ENCODE measurements at places on chromosomes 6 and 20.

- no peak for DNase-seq
Measured at GRCh38 chr6:38316099-38316868, 323.4 kb downstream of the BTBD9 start.

GRCh38 chr6:56714982-56715456, 72.3 kb upstream of the DST start:
- no peak for DNase-seq

GRCh38 chr6:111973118-111973761, 80.7 kb upstream of the CCN6 start:
- DNase-seq: peak; percentile 23

- DNase-seq: no peak
Measured at GRCh38 chr6:76835293-76835692, 628.0 kb downstream of the HTR1B start.

- no peak for DNase-seq
Measured at GRCh38 chr6:4287811-4288244, 152.5 kb upstream of the ECI2 start.

DNA sequence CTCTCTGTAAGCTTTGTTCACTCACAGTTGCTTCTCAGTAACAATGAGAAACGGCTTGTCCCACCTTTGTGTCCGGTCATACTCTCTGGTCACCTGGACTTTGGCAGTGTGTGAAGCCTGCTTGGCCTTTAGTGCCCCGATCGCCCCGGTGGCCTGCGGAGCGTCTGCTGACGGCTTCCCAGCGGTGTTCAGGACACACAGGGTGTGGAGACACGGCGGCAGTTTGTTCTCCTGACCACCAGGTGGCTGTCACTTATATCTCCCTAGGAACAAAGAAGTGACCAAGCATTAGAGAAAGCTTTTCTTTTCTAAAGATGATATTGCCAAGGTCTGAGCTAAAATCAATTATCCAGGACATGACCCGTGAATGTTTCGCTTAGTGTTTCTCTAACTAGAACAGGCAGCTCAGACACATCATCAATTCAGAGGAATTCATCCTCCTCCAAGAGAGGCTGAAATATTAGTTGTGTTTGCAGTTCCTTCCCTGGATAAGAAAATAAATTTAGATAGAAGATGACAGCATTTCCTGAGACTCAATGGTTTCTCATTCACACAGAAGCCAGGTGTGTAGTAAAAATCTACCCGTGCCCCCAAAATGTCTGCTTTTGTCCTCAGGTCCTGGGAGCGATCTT, 167.4 kb upstream of the THBS2 start:
- DNase-seq: no peak

- no peak for DNase-seq
Measured at GRCh38 chr6:129516787-129517186, 193.2 kb downstream of the ARHGAP18 start.

DNA sequence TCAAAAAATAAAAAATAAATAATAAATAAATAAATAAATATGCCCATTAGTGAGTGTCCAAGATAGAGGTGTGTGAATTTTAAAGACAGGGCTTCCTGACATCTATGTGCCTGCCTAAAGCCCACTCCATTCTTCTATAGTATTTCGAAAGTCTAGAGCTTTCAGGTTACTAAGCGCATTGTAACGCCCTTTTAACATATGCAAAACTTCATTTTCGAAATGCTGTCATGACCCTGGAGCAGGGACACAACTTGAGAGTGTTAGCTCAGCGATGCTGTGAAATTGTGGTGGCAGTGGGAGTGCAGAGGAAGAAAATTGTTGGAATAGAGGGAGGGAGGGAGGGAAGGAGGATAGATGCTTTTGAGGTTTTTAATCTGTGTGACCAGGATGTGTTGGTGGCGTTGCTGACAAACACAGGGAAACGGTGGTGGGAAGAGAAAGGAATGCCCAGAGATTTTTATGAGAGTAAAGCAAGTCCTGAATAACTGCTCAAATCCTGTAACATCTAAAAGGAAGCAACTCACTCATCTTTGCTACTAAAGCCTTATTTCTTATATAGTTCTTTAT, 169.3 kb downstream of the ARID1B start:
- DNase-seq: no peak

- DNase-seq: no peak
Measured at GRCh38 chr6:56549014-56549413, 93.7 kb downstream of the DST start.

- no peak for DNase-seq
Measured at GRCh38 chr6:143410859-143411270, 39.6 kb downstream of the ADAT2 start.

DNA sequence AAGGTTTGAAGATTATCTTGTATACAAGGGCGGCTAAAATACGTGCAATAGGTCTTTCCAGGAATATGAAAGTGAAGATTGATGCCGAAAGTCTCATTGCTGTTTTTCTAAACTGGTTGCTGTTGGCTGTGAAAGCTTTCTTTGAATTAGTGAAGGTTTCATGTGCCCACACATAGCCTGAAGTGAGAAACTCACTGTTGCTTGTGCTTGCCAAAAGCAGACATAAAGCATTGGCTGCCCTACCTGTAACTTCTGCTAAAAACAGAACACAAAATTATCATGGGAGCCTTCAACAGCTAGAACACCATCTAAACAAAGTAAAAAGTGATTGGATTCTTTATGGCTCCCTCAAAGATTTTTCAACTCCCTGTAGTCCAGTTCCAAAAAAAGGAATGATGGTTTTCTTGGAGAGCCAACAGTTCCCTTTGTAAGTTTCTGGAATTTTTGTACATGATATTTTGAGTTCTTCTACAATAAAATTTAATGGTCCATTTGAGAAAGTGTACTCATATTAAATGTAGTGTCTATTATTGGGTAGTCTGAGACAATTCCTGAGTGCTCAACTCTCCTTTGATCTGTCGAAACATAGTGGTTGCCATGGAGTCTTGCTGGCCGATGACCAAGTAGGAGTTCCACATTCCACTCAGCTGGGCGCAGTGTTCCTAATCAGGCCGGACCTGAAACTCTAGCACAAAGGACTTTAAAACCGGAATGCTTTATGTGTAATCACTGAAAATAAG, 68.5 kb downstream of the PLEKHG1 start:
- DNase-seq: no peak

DNA sequence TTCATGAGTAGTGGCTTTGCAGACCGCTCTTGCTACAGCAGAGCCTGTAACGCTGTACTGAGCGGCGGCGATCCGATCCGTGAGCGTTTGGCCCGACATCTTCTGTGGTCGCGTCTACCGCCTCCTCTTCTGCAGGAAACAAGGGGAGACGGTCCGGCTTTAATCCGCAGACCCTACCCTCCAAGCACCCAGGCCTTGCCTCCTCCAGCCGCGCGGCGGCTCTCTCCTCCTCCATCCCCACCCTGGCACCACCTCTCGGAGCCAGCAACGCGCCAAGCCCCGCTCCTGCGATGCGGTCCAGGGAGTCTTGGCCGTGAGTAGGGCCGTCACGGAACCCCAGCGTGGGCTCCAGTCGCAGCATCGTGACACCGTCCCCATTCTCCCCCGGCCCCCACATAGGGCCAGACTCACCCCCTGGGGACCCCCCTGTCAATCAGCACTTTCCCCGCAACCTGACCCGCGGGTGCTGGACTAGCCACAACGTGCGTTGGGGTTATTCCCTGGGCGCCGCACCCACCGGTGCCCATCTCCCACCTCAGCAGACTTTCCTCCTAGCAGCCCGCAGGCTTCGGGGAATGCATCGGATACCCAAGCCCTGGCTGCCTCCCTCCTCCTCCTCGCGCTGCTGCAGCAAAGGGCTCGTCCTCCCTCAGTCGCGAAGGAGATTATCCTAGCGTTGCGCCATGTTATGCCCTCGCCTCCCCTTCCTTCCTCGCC, 914 bp downstream of the SNAP91 start:
- no peak for DNase-seq

- DNase-seq: no peak
Measured at GRCh38 chr6:143401636-143402370, 48.7 kb downstream of the ADAT2 start.

DNA sequence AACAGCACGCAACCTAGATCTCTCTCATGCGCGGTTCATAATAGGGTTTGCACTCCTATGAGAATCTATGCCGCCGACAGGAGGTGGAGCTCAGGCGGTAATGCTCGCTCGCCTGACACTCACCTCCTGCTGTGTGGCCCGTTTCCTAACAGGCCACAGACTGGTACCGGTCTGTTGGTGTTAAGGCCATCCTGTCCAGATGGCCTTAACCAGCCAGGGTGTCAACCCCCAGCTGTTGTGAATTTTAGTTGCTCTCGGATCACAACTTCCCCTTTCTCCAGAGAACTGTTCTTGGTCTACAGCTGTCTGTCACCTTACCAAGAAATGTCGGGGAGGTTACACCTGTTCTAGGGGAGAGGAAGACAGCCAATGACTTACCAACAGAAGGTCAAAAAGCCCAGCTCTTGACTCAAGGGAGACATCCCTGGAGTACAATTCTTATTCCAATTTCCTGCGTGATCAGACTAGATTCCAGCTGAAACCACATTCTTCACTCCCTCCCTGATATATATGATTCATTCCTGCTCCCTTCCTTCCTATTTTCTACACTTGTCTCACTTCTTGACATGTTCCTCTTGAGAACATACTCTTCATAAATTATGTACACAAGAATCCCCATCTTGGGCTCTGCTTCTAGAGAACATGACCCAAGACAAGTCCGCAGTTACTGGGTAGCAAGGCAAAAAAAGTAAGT, 23.1 kb upstream of the DNAAF9 start:
- no peak for DNase-seq

DNA sequence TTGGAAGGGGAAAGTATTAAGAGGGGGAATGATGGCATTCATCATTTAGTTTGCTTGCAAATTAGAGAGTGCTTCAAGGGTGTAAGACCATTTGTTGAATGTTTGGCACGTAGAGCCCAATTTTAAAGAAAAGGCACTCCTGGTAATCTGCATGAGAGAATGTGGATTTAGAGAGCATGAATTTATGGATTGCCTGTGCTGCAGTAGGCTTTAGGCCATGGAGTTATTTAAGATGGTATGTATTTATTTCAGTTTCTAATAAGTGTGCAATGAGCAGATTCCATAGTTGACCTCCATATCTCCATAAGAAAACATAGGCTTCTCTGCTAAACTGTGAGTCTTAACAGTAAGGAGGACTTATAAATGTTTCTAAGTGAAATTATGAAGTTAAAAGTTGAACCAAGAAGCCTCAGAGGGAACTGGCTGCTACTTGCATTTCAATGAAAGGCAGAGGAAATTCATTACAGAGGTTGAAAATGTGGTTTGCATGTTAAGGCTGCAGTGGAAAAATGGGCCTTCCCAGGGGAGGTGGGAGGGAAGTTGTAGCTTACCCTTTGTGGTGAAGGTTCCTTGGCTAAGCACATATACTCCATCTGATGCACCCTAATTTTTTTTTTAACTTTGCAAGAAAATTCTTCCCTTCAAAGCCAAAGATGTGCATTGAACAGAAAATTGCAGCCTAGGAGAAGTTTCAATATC, 134.2 kb downstream of the CARMIL1 start:
- DNase-seq: no peak

DNA sequence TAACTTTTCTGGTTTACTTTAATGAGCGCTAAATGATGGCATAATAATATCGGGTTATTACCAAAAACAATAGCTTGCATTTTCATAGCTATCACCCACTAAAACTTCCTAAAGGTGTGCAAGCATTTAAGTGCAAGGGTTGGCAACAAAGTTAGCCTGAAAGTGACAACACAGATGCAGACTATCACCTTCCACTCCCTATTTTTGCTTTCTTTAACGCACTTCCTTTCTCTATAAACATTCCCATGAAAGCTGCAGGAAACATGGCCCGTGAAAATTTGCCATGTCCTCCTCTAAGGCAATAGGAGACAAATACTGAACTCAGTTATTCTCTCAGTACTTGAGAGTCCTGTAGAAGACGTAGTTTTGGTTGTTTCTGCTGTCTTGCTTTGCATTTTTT, 2.7 kb downstream of the MYCT1 start:
- no peak for DNase-seq

GRCh38 chr6:52983159-52983848, 11.8 kb downstream of the GSTA4 start:
- no peak for DNase-seq

GRCh38 chr6:56749632-56750151, 107.0 kb upstream of the DST start:
- no peak for DNase-seq

GRCh38 chr20:36279776-36280175, 26.4 kb upstream of the DLGAP4 start:
- no peak for DNase-seq

GRCh38 chr20:41329435-41330342, 10.9 kb upstream of the LPIN3 start:
- peak; percentile 43 for DNase-seq

- no peak for DNase-seq
Measured at GRCh38 chr6:121398127-121398526, 37.3 kb upstream of the GJA1 start.

DNA sequence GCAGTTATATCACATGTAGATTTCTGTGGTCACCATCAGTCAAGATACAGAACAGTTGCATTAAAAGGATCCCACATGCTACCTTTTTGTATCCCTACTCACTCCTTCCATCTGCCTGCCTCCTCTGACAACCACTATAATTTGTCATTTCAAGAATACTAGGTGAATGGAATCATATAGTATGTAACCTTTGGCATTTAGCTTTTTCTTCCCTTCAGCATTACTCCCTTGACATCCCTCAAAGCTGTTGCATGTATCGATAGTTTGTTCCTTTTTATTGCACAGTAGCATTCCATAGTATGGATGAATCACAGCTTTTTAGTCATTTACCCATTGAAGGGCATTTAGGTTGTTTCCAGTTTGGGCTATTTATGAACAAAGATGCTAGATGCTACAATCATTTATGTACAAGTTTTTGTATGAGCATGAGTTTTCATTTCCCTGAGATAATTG, 26.1 kb downstream of the NCOA7 start:
- no peak for DNase-seq

DNA sequence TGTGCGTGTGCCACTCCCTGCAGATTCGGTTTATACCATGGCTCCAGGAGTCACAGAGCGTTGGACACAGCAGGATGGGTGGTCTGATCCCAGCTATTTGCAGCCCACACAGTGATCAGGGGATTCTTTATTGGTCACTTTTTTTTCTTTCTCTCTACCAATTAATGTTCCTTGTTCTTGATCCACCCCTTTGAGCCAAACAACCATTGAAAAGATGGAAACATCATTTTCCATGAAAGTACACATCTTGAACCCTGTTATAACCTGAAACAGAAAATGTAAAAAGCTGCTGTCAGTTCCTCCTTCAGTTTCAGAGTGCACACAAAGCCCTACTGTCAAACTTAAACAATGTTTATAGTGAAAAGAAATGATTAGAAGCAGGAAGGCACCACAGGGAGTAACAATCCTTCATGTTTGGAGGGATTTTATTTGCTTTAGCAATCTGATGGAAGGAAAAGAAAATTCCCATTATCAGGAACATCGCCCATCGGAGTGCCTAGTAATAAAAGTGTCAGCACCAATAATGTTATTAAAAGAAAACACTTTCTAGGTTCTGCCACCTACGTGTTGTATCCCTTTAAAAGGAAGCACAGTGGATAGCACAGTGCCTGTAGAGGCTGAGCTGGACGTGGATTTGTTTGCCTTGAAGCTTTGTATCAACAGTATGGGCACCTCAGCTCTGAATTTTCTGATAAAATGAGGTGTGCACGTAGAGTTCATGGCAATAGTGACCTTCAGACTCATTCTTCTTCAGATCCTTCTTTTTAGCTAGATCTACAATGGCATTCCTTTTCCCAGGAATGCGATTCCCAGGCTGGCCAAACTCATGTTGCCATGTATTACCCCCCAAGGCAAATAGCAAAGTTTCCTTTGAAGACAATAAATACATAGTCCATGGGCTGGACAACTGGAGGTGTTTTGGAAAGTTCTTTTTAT, 16.1 kb upstream of the THBD start:
- no peak for DNase-seq

Data from activated gamma-delta T cell treated with anti-CD3 and anti-CD28 coated beads, Interleukin-2, amount 50 U/mL, for 16 hours (primary cell).